Suppressor macrophage (primary cell): ENCODE measurements at places on chromosomes 5 and 9.
A peak's percentile ranks its signal among the peaks of the same experiment; 100 is the strongest.

- DNase-seq, result no peak
Measured at GRCh38 chr5:77960863-77961396, 184.8 kb upstream of the TBCA start.

- DNase-seq, result no peak
Measured at GRCh38 chr9:98484162-98484561, 224.6 kb downstream of the GABBR2 start.

DNA sequence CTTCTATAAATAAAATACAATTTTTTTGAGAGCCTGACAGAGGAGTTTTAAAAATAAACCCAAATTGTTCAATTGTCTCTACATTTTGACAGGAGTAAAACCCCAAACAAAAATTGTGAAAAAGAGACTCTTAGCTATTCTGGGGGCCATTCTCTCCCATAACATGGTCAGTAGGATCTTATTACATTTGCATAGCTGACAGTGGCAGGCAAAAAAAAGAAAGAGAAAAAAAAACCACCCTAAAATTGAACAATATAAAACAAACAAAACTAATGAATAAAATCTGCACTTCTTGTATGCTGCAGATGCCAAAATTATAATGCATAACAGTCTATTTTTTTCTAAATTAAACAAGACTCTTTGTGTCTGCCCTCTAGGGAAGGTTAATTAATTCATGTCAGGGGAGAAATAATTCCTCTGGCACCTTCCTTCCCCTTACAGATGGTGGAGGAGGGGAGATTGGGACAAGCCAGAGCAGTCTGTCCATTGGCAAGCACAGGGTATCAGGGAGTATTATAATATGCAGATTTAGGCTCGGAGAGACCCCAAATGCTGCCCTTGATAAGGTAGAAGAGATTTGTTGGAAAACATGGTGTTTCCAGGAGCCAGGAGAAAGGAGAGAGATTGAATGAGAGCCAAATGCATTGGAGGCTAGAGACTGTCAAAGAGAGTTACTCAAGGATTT, 79.7 kb upstream of the CDH6 start:
- DNase-seq, result no peak

DNA sequence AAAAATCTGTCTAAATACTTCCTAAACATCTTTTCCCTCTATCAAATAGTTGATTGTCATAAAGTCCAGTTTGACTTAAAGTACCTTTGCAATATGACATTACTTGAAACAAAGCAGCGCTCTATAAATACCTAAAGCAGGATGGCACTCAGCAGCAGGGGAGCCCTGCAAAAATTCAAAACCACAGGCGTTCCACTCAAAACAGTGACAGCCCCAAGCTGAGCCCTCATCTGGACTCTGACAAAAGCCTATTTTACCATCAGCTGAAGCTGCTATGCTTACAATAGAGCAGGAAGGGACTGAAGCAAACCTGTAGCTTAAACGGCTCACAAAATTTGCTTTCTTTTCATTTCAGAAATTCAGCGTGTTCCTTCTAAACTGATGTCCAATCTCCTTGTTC, 11.5 kb downstream of the GABRA6 start:
- DNase-seq, result no peak

DNA sequence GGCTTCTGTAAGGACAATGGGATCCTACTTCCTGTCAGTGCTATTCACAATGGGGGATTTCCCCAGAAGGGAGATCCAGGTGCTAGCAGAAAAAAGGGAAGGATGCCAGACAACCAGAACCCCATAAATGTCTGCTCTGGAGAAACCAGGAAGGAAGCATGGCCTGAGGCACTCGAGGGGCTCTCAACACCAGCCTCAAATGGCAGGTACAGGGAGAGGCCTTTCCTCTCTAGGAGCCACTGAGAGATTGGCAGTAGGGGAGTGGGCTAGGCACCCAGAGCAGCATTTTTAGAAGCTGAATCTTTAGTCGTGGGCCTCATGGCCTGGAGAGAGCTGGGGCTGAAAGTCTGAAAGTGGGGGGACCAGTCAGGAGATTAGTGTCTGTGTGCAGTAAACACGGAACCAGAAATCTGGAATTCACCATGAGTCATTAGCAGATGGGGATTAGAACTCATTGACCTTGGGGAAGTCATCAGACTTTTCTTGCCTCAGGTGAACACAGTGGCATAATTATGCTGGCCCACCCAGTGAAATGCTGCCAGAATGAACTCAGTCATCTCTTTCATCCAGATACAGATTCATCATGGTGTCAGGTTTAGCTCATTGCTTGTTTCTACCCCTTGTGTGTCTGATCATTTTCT, 28.3 kb downstream of the ARHGEF28 start:
- no peak for DNase-seq

GRCh38 chr9:137694962-137695875, 76.4 kb downstream of the EHMT1 start:
- peak; percentile 73 for DNase-seq
